Transverse colon (tissue), 4 donors: ENCODE measurements at places on chromosomes 5 and 9. TPM values are rescaled to one million over a fixed set of nuclear protein-coding genes. Genes with fewer than 3 reads are reported as not detected.

CDX1 gene
- total RNA-seq: 540 TPM

CDH9 gene
- total RNA-seq: not detected

RETREG1 gene
- 69.9 TPM for total RNA-seq

WHRN gene
- 23.6 TPM for total RNA-seq

ASS1 gene
- 207 TPM for total RNA-seq

FLT4 gene
- total RNA-seq: 1.8 TPM

HSPB3 gene
- not detected for total RNA-seq
